ENCODE measurements at places on chromosomes 6 and 20.

GRCh38 chr6:29964887-29965562, 22.7 kb downstream of the HLA-A start:
- peak; percentile 60 for DNase-seq

DNA sequence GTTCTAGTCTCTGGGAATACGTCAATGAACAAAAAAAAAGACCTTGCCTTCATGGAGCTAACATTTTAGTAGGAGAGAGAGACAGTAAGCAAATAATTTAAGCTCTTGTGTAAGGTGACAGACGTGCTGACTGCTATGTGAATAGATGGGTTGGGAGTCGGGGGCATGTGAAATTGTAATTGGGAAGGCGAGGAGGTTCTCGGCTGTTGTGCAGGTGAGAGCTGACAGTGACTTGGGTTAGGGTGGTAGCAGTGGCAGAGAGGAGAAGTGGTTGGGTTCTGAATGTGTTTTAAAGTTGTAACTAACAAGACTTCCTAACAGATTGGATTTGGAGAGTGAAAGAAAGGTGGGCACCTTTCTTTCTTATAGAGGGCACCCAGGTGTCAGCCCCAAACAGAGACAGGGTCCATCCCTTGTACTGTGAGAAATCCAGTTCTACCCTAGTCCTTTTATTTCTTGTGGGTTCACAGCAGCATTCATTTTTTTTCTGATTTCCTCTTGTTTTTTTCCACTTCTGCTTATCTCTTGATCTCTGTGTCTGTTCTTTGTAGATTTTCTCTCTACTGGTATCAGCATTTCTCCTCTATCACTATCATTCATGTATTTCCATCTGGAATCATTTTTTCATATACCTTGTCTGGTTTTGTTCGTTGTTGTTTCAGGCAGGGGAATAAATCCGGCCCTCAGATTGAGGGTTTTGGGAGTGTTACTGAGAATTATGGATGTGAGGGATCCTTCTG, 15.4 kb upstream of the MYLK2 start:
- DNase-seq, result no peak

DNA sequence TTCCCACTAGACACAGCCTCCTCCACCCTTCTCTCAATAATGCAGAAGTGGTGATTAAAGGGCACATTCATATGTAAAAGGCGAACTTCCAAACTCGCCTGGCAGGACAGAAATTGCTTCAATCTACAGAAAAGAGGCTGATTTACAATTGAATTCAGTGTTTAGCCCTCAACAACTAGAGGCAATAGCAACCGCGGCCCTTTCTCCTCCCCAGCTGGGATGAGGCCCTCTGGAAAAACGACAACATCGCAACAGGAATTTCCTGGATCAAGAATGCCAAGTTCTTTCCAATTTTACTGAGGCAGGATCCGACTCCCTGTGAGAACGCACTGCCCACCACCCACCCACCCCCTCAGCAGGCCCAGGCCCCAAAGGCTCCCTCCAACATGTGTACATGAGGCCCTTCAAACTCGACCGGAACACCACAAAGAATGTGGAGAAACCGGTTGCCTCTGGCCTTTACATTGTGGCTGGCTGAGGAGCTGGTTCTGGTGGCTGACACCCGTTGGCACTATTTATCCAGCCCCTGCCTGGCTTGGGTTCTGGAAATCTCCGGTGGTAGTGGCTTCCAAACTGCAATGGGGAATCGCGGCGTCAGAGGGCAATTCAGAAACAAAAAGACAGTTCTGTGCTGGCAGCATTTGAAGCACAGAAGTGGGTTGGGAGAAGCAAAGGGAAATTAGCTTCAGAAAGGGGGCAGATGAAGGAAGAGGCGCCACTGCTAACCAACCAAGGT, 36.8 kb downstream of the ZMYND8 start:
- DNase-seq, result peak; percentile 91

DNA sequence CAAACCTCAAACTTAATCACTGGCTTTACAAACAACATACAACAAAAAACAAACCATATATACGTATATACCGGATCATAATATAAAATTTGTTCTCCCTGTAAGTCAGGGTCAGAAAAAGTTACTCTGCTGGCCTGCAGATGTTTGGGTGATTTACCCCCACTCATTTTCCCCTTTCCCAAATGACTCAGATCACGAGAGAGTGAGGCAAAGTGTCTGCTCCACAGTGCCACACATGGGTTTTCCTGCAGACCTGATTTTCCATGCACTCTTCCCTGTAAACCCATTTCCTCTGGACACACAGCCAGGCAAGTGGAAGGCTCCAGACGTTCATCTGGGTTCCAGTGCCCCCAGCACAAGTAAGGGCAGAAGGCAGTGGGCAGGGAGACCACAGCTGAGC, 23.5 kb downstream of the GFOD1 start:
- DNase-seq, result no peak

DNA sequence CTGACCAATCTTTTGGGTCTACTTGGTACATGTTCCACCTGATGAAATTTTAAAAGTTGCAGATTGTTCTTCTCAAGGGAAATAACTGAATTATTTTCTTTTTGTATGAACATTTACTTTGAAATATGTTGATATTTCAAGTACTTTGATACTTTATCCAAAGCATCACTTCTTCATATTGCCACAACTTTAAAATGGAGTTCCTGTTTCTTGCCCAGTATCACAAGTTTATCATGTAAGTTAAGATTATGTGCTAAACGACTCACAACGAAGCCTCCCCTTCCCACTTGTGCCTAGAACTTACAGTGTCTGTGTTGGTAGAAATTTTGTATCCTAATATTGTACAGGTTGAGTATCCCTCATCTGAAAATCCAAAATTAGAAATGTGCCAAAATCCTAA, 108.4 kb downstream of the ARID1B start:
- no peak for DNase-seq

- no peak for DNase-seq
Observed at GRCh38 chr6:29641430-29642148, 8.6 kb upstream of the GABBR1 start.

GRCh38 chr6:163398115-163398514, 16.4 kb upstream of the QKI start:
- DNase-seq, result no peak

GRCh38 chr6:33577718-33578117, 2.4 kb downstream of the BAK1 start:
- DNase-seq, result no peak

- no peak for DNase-seq
Observed at GRCh38 chr20:22460231-22460630, 124.1 kb downstream of the FOXA2 start.

DNA sequence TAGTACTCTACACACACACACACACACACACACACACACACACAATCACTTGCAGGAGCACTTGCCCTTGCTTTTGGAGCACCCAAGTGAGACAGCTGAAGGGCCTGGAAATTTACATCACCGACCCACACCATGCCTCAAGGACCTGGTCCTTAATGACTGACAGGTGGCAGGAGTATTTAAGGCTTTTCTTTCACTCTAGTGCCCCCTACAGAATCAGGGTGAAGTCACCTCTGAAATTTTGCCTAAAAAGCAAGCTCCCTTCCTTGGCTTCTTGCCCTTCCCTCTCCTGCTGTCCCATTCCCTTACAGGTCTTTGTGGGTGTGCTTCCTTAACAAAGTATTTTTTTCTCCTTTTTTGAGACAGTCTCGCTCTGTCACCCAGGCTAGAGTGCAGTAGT, 353.5 kb upstream of the IRAK1BP1 start:
- no peak for DNase-seq

GRCh38 chr6:73655341-73655917, 1.6 kb upstream of the SLC17A5 start:
- DNase-seq, result no peak

- DNase-seq, result peak; percentile 59
Observed at GRCh38 chr6:41645007-41645618, 6.8 kb downstream of the MDFI start.

DNA sequence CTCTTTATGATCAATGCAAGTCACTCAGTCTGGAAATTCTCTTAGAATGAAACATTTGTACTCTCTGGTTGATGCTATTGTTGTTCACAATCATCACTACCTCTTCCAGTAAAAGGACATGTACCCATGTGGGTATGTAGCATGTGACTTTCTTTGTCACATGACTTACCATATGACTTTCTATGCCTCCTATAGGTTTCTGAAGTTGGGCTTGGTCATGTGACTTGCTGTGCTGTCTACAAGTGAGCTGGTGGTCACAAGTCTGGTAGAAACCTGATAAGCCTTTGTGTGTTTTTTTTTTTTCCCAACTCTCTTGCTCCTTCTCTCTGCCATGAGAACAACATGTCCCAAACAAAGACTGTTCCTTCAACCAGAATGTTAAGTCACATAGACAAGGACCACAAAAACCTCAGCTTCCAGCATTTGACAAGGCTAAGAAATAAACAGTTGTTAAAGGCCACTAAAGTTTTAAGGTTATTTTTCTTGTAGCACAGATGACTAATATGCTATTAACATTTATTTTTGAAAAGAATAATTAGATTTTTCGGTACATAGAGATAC, 379.2 kb upstream of the SLC35B3 start:
- no peak for DNase-seq

GRCh38 chr6:16236631-16237199, 1.7 kb upstream of the GMPR start:
- DNase-seq, result peak; percentile 52

DNA sequence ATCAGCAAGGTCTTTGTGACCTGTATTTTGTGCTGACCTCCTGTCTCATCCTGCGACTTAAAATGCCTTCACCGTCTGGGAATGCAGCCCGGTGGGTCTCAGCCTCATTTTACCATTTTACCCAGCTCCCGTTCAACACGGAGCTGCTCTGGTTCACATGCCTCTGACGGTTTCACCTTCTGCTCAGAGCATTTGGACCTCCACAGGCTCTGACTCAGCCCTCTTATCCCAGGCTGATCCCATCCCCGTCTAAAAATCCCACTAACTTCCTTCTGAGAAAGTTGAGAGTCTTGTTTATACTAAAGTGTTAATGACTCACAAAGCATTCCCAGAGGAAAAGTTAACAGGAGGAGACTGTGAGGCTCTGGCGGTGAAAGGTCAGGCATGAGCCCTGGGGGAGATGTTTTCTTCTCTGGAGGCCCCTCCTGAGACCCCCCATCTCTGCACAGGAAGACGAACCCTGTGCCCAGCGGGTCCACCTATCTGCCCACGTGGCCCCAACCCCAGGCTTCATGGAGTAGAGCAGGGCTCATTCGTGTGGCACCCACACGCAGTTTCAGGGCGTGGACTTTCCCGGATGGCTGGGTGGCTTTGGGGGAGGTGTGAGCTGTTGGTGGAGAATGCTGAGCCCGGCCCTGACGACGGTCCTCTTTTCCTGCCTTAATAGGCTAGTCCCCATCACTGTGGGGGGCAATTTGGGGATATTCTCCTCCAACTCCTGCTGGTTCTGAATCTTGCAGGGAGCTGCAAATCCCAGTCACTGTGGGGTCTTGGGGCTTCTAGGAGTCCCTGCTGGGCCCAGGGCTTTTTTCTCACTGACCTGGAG, 3.3 kb upstream of the BIRC7 start:
- no peak for DNase-seq

DNA sequence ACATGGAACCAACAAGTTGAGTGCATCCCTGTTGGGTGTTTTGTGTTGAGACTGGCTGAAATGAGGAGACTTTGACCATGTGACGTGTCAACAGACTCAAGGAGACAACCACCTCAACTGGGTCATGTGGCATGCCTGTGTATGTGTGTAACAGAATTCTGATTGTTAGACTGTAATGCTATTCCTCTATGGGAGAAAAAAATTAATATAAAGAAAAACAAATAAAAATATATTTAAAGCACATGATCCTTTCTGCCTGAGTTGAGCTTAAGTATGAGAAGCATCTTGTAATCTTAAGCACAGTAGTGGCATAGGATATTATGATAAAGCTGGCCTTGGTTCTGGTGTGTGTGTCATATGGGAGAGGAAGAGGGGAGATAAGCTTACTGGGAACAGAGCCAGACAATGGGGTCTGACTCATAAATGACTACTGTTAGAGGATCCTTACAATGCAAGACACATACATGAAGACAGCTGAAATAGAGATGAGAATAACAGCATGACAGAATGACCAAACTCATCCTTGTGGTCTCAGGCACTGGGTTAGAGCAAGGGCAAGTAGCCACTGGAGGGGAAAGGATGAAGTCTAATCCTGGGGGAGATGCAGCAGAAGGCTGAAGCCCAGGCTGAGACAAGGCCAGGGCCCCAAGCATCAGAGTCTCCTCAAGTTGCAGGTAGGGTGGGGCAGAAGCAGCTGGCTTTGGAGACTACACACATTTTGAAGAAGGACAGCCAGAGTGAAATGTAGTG, 9.2 kb downstream of the TP53INP2 start:
- no peak for DNase-seq
